Adrenal gland (tissue), 19 donors: ENCODE measurements at places on chromosomes 3 and 15. TPM values are rescaled to one million over a fixed set of nuclear protein-coding genes. Genes with fewer than 3 reads are reported as not detected.
A peak's percentile ranks its signal among the peaks of the same experiment; 100 is the strongest.

P2RY1 gene
- 0.57 TPM for polyA plus RNA-seq

DNA sequence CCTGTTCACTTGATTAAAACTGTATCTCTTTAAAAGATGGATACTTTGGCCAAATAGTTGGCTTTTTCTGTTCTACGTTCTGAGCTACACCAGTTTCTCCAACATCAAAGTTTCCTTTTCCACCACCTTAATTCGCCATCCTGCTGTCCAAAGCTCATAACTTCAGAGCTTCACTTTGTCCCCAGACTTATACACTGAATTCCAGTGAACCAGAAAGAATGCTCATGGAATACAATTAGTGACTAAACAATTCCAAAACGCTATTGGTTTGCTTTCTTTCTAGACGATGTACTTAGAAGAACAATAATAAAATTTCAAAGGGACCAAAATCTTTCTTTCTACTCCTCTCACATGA is 23.2 kb downstream of the GPR15 start:
- no peak overlapping the region for H3K27ac ChIP-seq
- no peak overlapping the region for H3K4me3 ChIP-seq
- no peaks in the 10 kb centered on the region for H3K27me3 ChIP-seq
- no peaks in the 10 kb centered on the region for H3K4me1 ChIP-seq
- no peak for DNase-seq

- H3K4me1 ChIP-seq: peaks cover 9% of the 10 kb centered on the region
- no peak for DNase-seq
- H3K27me3 ChIP-seq: no peaks in the 10 kb centered on the region
- peak overlapping the region; percentile 34 for H3K4me3 ChIP-seq
- H3K36me3 ChIP-seq: no peaks in the 10 kb centered on the region
- H3K27ac ChIP-seq: no peak overlapping the region
These were observed 530 bp upstream of the TUBGCP5 start for GRCh38 chr15:23039917-23040281.

DNA sequence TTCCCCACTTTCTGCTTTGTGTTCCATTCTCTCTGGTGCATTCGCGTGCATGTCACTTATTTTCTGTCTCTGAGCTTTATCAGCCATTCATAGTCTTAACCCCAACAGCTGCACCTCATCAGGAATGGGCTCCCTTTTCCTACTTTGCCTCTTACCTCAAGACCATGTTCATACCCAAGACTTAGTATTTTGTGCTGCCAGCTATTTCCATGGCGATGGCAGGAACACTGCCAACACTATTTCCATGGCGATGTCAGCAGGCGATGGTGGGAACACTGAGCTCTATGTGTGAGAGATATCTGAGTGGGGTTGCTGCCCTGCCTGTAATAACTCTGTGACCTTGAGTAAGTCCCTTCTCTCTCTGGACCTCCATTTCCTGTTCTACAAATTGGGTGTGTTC is 5.5 kb downstream of the ZNF35 start:
- no peak overlapping the region for H3K27ac ChIP-seq
- H3K27me3 ChIP-seq: no peaks in the 10 kb centered on the region
- H3K36me3 ChIP-seq: peaks cover 49% of the 10 kb centered on the region
- no peak overlapping the region for H3K4me3 ChIP-seq

DNA sequence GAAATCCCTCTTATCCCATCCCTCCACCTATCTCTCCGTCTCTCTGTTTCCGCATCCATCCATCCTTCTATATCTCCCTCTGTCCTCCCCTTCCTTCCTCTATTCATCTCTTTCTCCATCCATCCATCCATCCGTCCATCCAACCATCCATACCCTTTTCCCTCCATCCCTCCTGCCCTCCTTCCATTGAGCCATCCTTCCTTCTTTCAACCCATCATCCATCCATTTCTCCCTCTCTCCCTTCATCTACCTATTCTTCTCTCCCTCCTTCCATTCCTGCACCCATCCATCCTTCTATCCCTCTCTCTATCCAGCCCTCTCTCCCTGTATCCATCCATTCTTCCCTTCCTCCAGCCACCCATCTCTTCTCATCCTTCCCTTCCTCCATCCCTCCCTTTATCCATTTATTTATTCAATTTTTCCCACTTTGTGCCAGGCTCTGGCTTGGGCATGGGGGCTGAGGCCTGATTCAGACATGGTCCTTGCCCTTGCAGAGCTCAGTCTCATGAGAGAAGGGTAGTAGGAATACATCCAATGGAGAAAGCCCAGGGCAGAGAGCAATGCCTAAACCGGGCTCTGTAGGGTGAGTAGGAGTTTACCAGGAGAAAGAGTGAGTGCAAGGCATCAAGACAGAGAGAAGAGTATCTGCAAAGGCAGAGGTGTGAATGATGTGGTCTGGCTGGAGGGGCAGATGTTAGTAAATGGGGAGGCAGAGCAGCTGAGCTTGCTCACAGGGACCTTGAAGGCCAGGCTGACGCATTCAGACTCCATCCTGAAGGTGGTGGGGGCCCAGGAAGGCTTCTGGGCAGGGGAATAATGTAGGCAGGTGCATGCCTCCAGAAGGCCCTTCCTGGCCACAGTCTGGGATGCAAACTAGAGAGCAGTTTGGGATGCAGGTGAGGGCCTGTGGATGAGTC is 19.5 kb upstream of the FBLN2 start:
- no peak overlapping the region for H3K4me3 ChIP-seq
- no peak for DNase-seq
- H3K27me3 ChIP-seq: no peaks in the 10 kb centered on the region

DNA sequence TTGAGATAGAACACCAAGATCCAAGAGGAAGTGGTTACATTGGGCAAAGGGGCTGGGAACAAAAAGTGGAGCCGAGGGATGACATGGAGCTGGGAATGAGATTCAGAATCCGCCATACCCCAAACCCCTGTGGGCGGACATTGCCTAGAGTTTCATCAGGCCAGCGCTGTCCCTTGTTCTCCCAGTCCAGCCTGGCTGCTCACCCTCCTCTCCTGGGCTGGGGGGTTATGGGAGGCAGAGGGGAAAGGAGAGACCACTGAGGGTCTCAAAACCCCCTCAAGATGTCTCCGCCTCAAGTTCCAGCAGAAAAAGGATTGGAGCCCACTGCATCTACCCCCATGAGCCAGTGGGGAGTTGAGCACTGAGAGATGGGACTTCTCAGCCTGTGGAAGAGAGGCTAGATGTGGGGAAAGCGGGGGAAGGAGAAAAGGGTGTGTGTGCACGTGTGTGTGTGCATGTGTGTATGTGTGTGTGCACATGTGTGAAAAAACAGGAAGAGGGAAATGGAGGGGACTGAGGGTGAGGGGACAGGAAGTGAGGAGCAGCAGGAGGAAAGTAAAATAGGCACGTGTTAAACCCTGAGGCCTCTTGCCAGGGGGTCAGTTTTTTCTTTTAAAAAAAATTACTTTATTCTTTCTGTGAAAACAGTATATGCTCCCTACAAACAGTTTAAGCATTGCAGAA is 14.3 kb downstream of the GRM2 start:
- H3K36me3 ChIP-seq: no peaks in the 10 kb centered on the region
- no peak overlapping the region for H3K27ac ChIP-seq
- H3K4me3 ChIP-seq: no peak overlapping the region
- no peaks in the 10 kb centered on the region for H3K4me1 ChIP-seq
- DNase-seq: no peak

GRCh38 chr3:59006634-59007517 is 42.9 kb downstream of the CFAP20DC start:
- no peaks in the 10 kb centered on the region for H3K4me1 ChIP-seq
- no peak overlapping the region for H3K4me3 ChIP-seq
- peak; percentile 38 for DNase-seq
- no peaks in the 10 kb centered on the region for H3K27me3 ChIP-seq
- H3K36me3 ChIP-seq: no peaks in the 10 kb centered on the region

- no peaks in the 10 kb centered on the region for H3K4me1 ChIP-seq
- H3K36me3 ChIP-seq: no peaks in the 10 kb centered on the region
- no peak overlapping the region for H3K27ac ChIP-seq
- H3K4me3 ChIP-seq: no peak overlapping the region
These were observed 123.1 kb downstream of the SMAD6 start for GRCh38 chr15:66825139-66825538.

DNA sequence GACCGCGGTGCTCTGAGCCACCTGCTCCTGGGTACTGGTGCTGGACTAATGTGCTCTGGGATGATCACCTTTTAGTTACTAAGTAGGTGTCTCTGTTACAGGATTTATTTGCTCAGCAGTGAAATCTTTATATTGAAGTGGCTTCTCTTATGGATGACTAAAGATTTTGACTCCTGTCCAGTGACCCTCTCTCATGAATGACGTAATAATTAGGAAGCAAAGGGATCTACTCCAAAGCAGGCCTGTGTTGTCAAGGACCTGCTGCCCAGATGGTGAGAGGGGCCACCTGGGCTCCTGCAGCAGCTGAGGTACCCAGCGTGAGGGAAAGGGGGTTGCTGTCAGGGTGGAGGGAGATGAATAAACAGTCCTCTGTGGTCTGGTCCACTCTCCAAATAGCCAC is 263.6 kb downstream of the GABRG3 start:
- no peak for DNase-seq
- H3K4me1 ChIP-seq: no peaks in the 10 kb centered on the region
- no peak overlapping the region for H3K4me3 ChIP-seq
- no peaks in the 10 kb centered on the region for H3K36me3 ChIP-seq
- H3K27ac ChIP-seq: no peak overlapping the region

MAP1A gene
- polyA plus RNA-seq: 14.6 TPM

SKOR1 gene
- 1.1 TPM for polyA plus RNA-seq

DNA sequence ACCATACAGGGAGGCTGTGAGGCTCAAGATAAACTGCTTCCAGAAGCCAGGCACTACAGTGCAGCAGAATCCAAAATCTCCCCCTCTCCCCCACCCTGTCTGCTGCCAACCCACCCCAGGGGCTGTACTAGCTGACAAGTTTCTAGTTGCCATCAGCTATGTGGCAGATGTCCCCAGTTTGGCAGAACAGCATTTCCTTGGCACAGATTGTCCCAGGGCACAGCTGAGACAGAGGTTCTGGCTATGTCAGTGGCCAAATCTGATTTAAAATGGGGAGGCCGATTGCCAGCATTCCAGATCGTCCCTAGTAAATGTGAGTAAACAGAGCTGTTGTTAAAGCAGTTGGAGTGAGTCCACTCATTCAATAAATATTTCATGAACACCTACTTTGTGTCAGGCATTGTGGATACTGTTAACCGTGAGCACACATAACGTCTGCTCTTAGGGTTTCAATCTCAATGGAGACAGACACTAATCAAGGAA is 28.0 kb upstream of the CCDC174 start:
- no peak overlapping the region for H3K27ac ChIP-seq
- no peaks in the 10 kb centered on the region for H3K36me3 ChIP-seq
- no peaks in the 10 kb centered on the region for H3K4me1 ChIP-seq
- no peak overlapping the region for H3K4me3 ChIP-seq

COPB2 gene
- polyA plus RNA-seq: 28.1 TPM

ALDH1A3 gene
- 26.5 TPM for polyA plus RNA-seq

GRCh38 chr3:138908846-138909245 is 38.1 kb downstream of the FOXL2 start:
- no peak overlapping the region for H3K4me3 ChIP-seq
- no peaks in the 10 kb centered on the region for H3K27me3 ChIP-seq
- H3K4me1 ChIP-seq: no peaks in the 10 kb centered on the region
- H3K36me3 ChIP-seq: no peaks in the 10 kb centered on the region

DNA sequence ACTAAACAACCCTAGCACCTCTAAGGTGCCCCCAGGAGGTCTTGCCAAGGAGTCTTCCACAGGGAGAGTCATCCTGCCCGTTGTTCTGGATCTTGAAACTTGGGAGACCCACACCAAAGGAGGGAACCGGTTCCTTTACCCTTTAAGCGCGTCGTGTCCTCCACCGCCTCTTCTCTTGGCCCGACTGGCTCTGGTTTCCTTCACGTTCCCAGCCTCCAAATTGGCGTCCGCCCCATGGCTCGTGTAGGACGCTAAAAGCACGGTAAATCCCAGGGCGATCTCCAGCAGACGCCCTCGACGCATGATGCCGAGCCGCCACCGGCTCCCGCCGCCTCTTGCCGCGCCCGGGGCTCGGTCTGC is 1.1 kb downstream of the FBN1 start:
- no peak for DNase-seq
- peak overlapping the region; percentile 86 for H3K27ac ChIP-seq
- H3K27me3 ChIP-seq: no peaks in the 10 kb centered on the region
- H3K4me1 ChIP-seq: peaks cover 29% of the 10 kb centered on the region
- no peaks in the 10 kb centered on the region for H3K36me3 ChIP-seq

C3orf20 gene
- not detected for polyA plus RNA-seq

DNAJA4 gene
- polyA plus RNA-seq: 19.8 TPM

DNA sequence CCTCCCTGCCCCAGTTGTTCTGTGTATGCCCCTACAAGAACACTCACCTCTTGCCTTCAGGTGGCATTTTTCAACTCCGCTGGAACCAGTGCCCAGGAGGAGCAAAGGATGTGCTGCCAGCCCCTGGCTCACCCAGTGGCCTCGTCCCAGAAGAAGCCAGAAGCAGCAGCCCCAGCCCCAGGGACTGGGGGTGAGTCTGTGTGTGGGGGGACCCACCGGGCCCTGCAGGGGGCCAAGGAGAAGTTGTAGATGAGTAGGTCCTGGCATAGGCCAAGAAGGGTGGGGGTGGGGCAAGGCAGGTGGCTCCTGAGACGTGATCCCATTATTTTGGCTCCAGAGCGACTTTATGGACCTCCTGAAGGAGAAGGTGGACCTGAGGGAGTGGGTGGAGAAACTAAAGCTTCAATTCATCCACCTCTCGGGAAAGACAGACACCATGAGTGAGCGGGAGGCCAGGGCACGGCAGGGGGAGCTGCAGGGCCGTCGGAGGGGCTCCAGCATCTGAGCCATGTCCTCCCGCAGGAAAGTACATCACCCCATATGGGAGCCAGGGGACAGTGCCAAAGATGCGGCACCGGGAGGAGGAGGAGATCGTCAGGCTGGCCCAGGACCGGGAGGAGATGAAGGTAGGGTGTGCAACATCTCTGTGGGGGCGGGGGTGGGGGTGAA is 29.3 kb downstream of the NGRN start:
- H3K36me3 ChIP-seq: no peaks in the 10 kb centered on the region
- DNase-seq: no peak
- no peaks in the 10 kb centered on the region for H3K27me3 ChIP-seq
- H3K27ac ChIP-seq: no peak overlapping the region

GRCh38 chr3:71127052-71127831 is 456.3 kb downstream of the FOXP1 start:
- H3K36me3 ChIP-seq: no peaks in the 10 kb centered on the region
- H3K4me3 ChIP-seq: no peak overlapping the region
- H3K27me3 ChIP-seq: no peaks in the 10 kb centered on the region
- H3K4me1 ChIP-seq: peaks cover 41% of the 10 kb centered on the region

KBTBD13 gene
- polyA plus RNA-seq: not detected

GRCh38 chr3:125005222-125005621 is 50.6 kb downstream of the HEG1 start:
- no peak overlapping the region for H3K4me3 ChIP-seq
- no peak overlapping the region for H3K27ac ChIP-seq
- no peaks in the 10 kb centered on the region for H3K36me3 ChIP-seq
- peaks cover 21% of the 10 kb centered on the region for H3K4me1 ChIP-seq
- H3K27me3 ChIP-seq: no peaks in the 10 kb centered on the region

RYR3 gene
- polyA plus RNA-seq: 4.3 TPM

- no peak overlapping the region for H3K27ac ChIP-seq
- no peak for DNase-seq
- no peaks in the 10 kb centered on the region for H3K36me3 ChIP-seq
- no peaks in the 10 kb centered on the region for H3K27me3 ChIP-seq
- H3K4me1 ChIP-seq: peaks cover 7% of the 10 kb centered on the region
These were observed 6.5 kb upstream of the PHLDB2 start for GRCh38 chr3:111852540-111852939.

GRCh38 chr15:29130951-29131839 is 138.4 kb downstream of the NSMCE3 start:
- H3K27ac ChIP-seq: no peak overlapping the region
- H3K4me3 ChIP-seq: no peak overlapping the region
- no peaks in the 10 kb centered on the region for H3K4me1 ChIP-seq
- H3K27me3 ChIP-seq: no peaks in the 10 kb centered on the region

GRCh38 chr15:76939715-76940114 is 8.2 kb downstream of the RCN2 start:
- DNase-seq: no peak
- H3K4me3 ChIP-seq: no peak overlapping the region
- no peak overlapping the region for H3K27ac ChIP-seq
